ENCODE measurements at places on chromosomes 4 and X.
A peak's percentile ranks its signal among the peaks of the same experiment; 100 is the strongest.

GRCh38 chr4:163243297-163243981, 76.7 kb upstream of the NAF1 start:
- no peak for DNase-seq

GRCh38 chr4:94371290-94371689, 28.7 kb upstream of the HPGDS start:
- DNase-seq: no peak

DNA sequence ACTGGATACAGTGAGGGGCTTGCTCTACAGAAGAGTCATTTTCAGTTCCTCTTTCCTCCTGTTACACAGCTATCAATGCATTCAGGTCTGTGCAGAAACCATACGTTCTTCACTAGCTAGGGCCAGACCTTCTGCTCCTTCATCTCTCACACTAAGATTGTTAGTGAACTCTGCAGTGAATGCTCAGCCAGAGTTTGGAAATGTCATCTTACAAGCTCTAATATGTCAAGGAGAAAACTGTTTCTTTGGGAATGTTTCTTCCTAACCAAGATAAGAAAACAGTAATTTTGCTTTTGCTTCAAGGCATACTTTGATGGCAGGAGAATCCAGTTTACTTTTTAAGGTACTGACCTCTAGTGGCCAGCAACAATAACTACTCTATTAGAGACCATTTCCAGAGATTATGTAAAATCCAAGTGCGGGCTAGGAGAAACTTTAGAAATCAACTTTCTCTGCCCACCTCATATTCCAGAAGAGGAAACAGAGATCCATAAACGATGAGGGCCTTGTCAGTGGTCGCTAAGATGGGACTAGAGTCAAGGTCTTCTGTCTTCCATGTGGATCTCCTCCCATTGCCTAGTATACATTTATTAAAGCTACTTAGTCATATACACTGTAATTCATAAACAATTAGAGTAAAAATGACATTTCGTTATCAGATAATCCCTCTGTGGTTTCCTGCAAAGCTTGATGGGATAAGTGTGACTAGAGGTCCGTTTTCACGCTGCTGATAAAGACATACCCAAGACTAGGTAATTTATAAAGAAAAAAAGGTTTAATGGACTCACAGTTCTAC, 12.1 kb upstream of the CC2D2A start:
- no peak for DNase-seq

GRCh38 chr4:128451270-128451905, 163.8 kb upstream of the PGRMC2 start:
- no peak for DNase-seq

GRCh38 chr4:7650606-7651385, 216.1 kb upstream of the PSAPL1 start:
- peak; percentile 23 for DNase-seq

GRCh38 chr4:150581056-150581605, 820 bp upstream of the MAB21L2 start:
- DNase-seq: no peak

- DNase-seq: no peak
Observed at GRCh38 chr4:141210168-141210567, 10.5 kb upstream of the ZNF330 start.

- DNase-seq: no peak
Observed at GRCh38 chr4:145709336-145709735, 29.4 kb downstream of the C4orf51 start.

- no peak for DNase-seq
Observed at GRCh38 chr4:153034681-153035080, 98.6 kb downstream of the FHDC1 start.

DNA sequence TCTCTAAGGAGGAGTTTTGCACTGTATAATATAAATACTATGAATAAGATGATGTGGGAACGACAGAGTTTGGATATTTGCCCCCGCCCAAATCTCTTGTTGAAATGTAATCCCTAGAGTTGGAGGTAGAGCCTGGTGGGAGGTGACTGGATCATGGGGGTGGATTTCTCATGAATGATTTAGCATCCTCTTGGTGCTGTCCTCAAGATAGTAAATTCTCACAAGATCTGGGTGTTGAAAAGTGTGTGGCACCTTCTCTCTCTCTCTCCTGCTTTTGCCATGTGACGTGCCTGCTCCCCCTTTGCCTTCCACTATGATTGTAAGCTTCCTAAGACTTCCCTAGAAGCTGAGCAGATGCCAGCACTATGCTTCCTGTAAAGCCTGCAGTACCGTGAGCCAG, 241.6 kb upstream of the ETNPPL start:
- no peak for DNase-seq

- DNase-seq: no peak
Observed at GRCh38 chrX:78643874-78644273, 15.3 kb downstream of the RTL3 start.

DNA sequence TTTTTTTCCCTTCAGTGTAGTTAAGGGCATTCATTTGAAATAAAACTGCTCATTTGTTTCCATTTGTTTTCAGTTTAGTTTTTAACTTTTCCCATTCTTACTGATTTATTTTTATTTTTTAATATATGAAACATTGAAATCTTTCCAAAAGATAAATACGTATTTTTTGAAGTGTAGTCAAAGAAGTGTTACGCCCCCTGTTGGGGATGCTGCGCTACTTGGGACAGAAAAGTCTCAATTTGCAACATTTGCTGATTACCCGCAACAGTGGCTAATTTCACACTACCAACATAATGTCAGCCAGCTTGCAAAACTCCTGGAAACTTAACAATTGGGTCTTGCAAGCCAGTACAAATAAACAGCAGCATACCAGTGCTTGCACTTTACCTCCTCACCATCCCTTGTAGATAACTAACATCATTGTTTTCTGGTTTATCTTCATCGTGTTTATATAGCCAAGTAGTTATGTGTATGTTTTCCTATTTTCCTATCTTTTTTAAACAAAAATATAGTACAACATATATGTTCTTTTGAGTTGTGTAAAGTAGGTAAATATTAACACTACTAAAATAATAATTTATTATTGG, 158.6 kb downstream of the STPG2 start:
- DNase-seq: no peak

GRCh38 chr4:156946516-156947424, 24.8 kb downstream of the PDGFC start:
- DNase-seq: peak; percentile 97

GRCh38 chr4:79325864-79326328, at the start of gene NAA11:
Gene NAA11, minus strand, starts transcription at chr4:79326061. Its CDS starts 184 bp downstream, at chr4:79325877.
- DNase-seq: no peak

GRCh38 chrX:3548765-3549391, 164.6 kb downstream of the PRKX start:
- DNase-seq: no peak

DNA sequence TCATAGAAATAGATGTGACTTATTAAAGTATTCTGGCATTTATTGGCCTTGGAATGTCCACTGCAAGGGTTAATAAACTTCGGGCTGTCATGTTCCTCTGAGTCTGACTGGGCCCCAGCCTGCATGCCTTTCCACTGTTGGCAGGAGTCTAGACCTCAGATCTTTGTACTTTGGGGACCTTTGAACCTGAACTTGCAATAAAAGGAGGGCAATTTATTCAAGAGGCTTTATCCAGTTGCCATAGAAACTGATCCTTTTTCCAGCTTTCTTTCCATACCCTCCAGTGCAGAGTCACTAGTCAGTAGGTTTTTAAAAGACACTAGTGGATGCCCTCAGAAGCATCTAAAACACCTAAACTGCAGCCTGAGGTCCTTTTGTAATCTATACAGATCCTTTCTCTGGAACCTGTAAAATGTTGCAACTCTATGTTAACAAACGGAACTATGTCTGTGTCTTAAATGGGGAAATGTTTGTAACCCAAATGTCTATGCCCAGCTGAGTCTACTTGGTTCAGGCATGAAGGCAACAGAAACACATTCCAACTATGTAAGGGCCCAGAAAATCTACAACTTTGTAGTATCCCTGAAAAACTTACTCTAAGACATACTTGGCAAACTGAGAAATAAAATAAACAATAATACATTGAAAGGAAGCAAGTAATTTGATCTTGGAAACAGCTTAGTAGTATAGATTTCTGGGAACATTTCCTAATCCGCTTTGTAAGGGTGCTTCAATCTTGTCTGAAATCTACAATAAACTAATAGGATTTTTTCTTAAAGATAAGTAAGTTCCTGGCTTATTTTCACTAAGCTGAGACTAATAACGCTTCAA, 41.5 kb downstream of the SOWAHB start:
- DNase-seq: no peak

GRCh38 chr4:7109169-7109568, 41.3 kb upstream of the GRPEL1 start:
- DNase-seq: no peak

GRCh38 chr4:1711055-1711570, 1.0 kb downstream of the SLBP start:
- DNase-seq: no peak

DNA sequence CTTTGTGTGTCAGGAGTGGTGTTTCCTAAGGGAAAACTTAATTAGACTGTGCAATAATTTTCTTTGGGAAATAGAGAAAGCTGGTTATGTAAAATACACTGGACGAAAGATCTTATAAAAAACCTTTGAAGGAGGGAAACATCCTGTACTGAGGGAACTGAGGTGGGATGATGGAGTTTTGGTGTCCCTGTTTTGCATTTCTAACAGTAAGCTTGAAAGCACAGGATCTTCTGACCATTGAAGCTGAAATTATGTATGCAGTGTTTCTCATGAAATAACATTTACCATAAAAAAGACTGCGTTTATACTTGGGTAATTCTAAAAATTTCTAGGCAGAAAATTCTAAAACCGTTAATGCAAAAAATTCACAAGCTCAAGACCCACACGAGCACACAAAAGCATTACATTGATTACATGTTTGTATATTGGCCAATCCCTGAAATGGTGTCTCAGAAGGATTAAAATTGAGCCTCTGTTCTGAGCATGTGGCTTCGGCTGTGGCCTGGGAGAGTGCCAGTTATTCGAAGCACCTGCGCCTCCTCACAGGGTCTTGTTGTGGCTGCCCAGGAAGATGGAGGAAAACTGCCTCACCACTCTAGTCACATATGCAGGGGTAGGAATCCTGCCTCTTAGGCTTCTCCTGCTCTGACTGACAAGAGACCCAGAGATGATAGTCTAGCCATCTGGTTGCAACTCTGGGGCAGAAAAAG, 49.5 kb downstream of the JADE3 start:
- no peak for DNase-seq

GRCh38 chr4:140930011-140930410, 173.8 kb upstream of the TBC1D9 start:
- DNase-seq: no peak

DNA sequence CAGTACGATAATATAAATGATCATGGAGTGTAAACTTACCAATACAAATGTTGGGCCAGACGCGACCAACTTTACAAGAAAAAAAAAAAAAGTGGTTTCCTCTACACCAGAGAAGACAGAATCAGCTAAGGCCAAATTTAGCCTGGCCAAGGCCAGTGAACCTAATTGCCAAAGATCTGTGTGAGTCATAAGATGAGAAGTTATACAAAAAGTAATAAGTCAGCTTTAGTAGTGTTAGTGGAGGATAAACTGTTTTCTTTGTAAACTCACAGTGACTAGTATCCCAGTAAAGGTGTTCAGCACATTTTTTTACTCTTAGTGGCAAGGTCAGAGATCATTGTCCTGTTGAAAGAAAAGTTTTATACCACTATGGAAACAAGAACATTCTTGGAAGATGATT, 531.4 kb upstream of the TECRL start:
- no peak for DNase-seq

- no peak for DNase-seq
Observed at GRCh38 chr4:3310301-3311094, 17.7 kb downstream of the RGS12 start.

GRCh38 chr4:48792348-48793006, 12.4 kb upstream of the FRYL start:
- DNase-seq: no peak

DNA sequence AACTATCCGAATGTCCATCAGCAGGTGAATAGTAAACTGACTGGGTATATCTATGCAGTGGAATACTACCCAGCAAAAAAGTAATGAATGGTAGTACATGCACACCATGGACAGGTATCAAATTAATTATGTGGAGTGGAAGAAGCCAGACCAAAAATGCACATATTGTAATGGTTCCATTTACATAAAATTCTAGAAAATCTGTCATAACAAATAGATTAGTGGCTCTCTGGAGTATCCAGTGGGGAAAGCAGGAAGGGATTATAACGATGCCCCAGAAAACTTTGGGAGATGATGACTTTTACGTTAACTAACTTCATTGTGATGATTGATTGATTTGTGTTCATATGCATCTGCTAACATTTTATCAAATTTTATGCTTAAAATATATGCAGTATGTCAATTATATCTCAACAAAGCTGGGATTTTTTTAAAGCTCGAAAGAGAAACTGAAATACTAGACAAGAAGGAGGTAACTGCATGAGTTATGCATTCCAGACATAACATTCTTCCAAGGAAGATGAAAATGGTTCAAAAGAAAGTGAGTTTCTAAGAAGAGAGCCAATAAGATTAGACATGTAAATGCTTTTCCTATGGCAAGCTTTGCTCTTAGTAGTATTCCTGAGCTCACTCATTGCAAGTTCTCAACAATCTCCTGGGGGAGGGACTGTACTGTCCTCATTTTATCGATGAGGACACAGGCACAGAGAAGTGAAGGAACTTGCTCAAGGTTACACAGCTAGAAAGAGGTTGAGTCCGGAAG, 58.6 kb upstream of the MSX1 start:
- DNase-seq: no peak

GRCh38 chr4:26093551-26093950, 179.5 kb downstream of the SMIM20 start:
- no peak for DNase-seq

DNA sequence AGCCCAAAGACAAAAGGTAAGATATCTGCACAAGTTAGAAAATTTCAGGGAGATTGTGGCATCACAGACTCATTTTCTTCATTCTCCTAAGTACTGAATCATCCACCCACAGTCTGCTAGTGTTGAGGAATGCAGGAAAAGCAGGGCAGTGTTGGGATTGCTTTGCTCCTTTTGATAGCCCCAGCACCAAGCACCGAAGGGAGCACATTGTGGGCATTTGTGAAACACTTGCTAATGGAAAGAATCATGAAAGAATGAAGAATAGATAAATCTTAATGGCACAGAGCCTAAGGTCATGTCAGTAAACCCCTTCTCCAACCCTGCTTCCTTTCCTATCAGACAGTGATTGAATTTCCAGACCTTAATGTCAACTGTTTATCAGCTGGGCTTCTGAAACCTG, 103.1 kb upstream of the GPRIN3 start:
- no peak for DNase-seq

GRCh38 chr4:137253949-137254348, 278.3 kb downstream of the PCDH18 start:
- no peak for DNase-seq

Data from keratinocyte (primary cell).